ENCODE measurements at places on chromosomes 1 and 21. TPM values are rescaled to one million over a fixed set of nuclear protein-coding genes. Genes with fewer than 3 reads are reported as not detected.

PMF1 gene
- 65.6 TPM for total RNA-seq

DNA sequence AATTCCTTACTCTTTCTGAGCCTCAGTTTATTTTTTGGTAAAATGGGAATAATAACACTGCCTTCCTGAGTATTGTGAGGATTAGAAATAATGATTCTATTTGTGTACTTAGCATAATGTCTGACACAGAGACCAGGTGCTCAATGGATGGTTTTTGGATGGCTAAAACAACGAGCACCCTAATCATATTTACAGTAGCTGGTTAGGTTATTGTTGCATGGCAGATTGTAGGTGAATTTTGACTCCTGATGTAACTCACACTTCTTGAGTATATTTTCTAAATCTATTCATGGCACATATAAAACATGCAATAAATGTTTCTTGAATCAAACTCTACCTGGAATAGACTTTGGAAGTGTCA, 11.9 kb upstream of the DUSP10 start:
- no peak for DNase-seq

KRTAP11-1 gene
- not detected for total RNA-seq

GRCh38 chr1:91883470-91883869, 2.5 kb downstream of the TGFBR3 start:
- no peak for DNase-seq

CLEC20A gene
- total RNA-seq = 0.47 TPM

DNA sequence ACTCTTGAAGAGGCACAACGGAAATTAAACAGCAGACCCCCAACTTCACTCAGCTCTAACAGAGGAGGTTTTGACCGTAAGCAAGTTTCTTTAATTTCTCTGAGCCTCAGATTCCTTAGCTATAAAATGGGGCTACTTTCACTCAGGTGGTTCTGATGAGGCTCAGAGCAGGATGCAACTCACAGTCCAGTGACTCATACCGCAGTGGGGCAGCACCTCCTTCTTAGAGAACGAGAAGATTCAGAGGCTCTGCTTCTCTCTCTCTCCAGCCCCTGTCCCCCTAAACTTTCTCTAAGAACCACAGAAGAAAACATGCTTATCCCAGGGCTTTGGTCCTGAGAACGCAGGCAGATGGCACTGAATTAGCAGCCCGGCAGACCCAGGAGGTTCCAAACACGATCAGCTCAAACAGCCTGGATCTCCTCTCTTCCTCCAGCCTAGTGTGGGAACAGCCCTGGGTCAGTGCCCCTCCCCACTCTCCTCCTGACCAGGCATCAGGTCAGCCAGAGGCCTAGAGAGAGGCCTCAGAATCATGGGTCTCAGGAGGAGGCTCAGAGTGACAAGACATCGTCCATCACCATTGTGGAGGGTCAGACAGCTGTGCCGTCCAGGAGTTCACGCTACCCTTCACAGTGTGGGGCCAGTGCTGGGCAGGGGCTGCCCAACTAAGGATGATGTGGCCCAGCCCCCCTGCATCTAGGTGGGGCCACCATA, 433.0 kb downstream of the PTPRU start:
- no peak for DNase-seq

- peak; percentile 67 for DNase-seq
These were observed 38.0 kb downstream of the FOXO6 start for GRCh38 chr1:41399145-41399795.

DNA sequence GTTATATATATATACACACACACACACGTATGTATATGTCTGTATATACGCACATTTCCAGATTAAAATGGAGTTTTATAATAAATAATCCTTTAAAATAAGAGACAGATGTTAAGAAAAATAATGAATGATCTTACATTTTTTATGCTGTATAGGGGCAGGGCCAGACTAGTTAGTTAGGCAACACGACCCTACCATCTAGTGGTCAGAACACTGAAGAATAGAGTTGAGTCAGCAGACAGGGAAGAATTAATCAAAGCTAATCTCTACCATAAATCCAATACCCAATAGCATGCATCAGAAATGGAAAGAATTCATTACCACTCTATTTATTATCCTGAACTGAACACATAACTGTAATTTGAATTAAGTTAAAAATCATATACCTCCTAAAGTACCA, 156.7 kb downstream of the BRINP3 start:
- DNase-seq = peak; percentile 26

SYT2 gene
- total RNA-seq = 0.19 TPM

GRCh38 chr1:9341301-9341845, 48.7 kb downstream of the SPSB1 start:
- DNase-seq = no peak

- no peak for DNase-seq
These were observed 5.8 kb downstream of the IFI16 start for GRCh38 chr1:159015440-159015909.

HSD11B1 gene
- 1.8 TPM for total RNA-seq

DNA sequence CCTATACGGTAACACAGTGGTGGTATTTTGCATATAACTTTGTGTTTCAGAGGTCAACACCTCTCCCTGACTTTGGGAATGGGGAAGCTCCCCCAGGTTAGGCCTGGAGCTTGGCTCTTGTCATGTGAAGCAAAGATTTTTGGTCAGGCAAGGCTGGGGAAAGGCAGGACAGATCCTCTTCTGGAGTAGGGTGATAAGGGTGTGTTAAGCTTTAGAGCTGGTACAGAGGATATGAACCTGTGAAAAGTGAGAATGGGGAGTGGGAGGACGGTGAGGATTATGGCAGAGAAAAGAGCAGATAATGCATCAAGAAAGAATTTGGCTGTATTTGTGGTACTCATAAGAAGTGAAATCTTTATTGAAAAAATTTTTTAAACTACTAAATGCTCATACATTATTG, 2.3 kb downstream of the RPF1 start:
- no peak for DNase-seq

- no peak for DNase-seq
These were observed 24.1 kb upstream of the FCRL3 start for GRCh38 chr1:157724537-157725220.

GRCh38 chr1:206635978-206636345, 626 bp downstream of the DYRK3 start:
- no peak for DNase-seq

- DNase-seq = no peak
These were observed 682.4 kb downstream of the LTN1 start for GRCh38 chr21:28310171-28310685.

DNA sequence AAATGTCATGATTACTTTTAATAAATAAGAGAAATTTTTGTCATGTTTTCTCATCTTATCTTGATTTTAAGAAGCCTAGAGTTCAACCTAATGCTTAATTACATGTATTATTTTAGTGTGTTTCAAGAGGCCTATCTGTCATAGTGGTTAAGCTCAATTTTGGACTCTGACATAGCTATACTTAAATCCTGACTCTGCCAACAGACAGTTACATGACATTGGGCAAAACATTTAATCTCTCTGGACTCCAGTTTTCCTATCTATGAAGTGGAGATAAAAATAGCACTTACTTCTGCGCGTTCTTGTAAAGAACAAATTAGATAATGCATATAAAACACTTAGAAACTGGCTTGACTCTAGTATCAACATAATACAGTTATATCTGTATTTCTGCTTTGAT, 417.8 kb downstream of the MRPL39 start:
- DNase-seq = no peak

DNA sequence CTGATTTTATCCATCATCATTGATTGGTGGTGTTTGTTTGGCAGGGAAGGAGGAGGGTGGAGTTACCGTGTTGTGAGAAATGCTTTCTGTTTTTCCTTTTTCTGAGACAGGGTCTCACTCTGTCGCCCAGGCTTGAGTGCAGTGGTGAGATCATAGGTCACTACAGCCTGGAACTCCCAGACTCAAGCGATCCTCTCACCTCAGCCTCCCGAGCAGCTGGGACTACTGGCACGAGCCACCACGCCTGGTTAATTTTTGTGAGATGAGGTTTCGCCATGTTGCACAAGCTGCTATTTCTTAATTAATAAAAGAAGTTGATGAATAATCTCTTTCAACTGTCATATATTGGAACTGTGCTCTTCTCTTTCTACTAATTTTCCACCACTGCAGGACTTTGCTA, 44.3 kb downstream of the HUNK start:
- DNase-seq = no peak

DNA sequence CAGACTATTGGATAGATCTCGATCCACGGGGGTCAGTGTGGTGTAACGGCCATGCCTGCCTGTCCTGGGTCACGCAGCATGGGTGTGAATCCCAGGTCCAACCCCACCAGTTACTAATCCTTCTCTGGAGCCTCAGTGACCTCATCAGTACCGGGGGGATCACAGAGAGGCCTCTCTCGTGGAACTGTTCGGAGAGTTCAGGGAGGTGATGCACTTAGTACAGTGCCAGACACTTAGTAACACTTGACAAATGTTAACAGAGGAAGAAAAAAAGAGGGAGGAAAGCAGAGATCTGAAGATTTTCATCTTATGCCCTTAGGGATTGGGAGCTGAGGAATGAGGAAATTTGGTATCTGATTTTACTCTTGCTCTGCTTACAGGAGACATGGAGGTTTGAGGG, 2.9 kb downstream of the ABCA4 start:
- DNase-seq = no peak

KIAA1614 gene
- total RNA-seq = 12.3 TPM

DNA sequence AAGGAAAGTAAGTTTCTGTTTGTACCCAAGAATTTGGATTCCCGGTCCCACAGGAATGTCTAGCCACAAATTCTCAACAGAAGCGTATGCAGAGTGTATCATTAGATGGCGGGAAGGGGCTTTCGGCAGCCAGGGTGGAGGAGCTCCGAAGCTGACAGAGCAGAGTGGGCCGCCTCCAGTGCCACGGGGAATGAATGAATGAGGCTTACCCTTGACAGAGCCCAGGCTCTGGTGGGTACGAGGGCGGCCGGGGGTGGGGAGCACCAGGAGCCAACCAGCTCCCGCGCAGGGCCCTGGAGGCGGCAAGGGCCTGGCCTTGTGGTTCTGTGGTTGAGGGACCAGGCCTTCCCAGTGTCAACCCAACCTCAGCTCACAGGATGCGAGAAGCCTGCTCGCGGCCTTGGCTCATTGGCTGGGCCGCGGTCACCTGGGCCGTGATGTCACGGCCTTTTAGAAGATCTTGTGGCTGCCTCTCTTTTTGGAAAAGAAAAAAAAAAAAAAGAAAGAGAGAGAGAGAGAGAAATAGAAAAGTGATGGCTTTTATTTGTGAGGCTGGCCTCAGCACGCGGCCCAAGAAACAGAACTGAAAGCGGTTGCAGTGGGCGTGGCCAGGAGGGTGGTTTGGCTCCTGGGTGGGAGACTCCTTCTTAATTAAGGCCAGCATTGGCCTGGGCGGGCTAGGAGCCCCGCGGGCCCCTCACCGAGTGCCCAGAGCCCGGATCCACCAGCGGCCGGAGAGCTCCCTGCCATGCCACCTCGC, 34.9 kb upstream of the RUNX3 start:
- DNase-seq = no peak

GRCh38 chr1:172699111-172699510, 40.2 kb downstream of the FASLG start:
- no peak for DNase-seq

DNA sequence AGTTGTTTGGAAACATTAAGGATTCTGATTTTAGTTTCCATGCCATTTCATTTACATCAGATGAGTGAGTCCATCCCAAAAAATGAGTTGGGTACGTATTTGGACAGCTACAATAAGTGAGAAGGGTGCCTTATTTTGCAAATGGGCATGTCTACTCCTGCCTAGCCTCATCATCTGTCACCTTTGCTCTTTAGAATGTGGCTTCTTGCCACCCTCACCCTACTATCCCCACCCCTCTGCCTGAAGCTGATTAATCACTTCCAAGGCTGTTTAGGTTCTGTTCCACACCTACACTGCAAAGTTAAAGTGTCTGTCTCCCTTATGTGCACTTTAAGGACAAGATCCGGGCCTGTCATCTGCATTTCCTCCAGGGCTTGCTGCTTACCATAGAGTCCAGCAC, 61.2 kb downstream of the ST6GALNAC5 start:
- DNase-seq = no peak

DNA sequence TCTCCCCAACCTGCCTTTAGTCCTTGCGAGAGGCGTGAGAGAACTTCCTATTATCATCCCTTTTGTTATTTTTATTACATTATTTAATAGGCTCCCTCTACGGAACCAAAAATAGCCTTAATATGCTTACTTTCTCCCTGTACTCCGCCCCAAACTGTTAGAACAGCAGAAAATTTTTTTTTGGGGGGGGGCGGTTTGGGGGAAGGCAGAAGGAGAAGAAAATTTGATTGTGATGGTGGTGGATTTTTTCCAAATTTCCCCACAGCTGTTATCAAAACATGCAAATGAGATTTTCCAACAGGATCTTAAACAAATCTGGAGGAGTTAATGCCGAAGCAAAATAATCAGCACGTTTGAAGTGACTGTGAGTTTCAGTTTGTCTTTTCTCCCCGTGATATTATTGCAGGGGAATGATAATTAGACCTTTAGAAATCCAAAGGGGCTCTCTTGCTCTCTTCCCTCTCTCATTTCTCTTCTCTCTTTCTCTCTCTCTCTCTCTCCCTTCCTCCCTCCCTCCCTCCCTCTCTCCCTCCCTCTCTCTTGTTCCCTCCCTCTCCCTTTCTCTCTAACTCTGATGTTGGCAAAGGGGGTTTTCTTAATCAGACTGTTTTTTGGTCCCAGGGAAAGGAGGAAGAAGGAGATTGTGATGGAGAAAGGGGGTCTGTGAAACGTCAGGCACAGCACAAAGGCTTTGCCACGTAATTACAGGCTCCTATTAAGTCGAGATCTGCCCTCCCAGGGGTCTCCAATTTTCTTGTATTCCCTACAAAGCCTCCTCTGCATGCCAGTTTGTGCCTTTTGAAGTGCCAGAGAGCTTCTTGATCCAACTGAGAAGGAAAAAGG, 1.1 kb upstream of the PRRX1 start:
- DNase-seq = no peak

NPPA gene
- 0.50 TPM for total RNA-seq

DNA sequence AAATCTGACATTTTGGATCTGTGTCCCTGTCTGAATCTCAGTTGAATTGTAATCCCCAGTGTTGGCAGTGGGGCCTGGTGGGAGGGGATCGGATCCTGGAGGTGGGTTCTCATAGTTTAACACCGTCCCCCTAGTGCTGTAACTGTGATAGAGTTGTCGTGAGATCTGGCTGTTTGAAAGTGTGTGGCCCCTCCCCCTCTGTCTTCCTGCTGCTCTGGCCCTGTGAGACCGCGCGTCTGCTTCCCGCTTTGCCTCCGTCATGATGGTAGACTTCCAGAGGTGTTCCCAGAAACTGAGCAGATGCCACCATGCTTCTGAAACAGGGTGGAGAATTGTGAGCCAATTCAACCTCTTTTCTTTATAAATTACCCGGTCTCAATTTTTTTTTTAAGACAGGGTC, 25.0 kb downstream of the AGPAT3 start:
- no peak for DNase-seq

- no peak for DNase-seq
These were observed 54.7 kb downstream of the ASH1L start for GRCh38 chr1:155507945-155508344.

- no peak for DNase-seq
These were observed 213.1 kb downstream of the RYR2 start for GRCh38 chr1:237255071-237255470.

CFAP107 gene
- not detected for total RNA-seq

Data from kidney (tissue), 22 donors.